ENCODE measurements at places on chromosomes 1 and 21.

DNA sequence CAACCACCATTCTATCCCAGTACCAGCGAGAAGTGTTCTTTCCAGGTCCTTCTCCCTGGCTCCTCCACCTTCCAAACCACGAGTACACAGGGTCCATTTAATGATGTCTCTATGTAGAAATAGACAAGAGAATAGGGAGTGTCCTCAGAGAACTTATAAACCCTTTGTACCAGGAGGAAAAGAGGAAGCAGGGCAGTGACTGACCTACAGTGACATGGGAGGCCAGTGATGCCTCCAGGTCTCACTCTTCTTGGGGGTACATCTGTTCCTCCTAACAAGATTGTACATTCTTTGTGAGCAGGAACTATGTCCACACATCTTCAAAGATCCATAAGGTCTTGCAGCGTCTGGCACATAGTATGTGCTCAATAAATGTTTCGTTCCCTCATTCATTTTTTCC is 18.7 kb upstream of the FMOD start:
- no peak for DNase-seq

GRCh38 chr21:43819511-43820405 is 30.4 kb downstream of the RRP1 start:
- DNase-seq: no peak

DNA sequence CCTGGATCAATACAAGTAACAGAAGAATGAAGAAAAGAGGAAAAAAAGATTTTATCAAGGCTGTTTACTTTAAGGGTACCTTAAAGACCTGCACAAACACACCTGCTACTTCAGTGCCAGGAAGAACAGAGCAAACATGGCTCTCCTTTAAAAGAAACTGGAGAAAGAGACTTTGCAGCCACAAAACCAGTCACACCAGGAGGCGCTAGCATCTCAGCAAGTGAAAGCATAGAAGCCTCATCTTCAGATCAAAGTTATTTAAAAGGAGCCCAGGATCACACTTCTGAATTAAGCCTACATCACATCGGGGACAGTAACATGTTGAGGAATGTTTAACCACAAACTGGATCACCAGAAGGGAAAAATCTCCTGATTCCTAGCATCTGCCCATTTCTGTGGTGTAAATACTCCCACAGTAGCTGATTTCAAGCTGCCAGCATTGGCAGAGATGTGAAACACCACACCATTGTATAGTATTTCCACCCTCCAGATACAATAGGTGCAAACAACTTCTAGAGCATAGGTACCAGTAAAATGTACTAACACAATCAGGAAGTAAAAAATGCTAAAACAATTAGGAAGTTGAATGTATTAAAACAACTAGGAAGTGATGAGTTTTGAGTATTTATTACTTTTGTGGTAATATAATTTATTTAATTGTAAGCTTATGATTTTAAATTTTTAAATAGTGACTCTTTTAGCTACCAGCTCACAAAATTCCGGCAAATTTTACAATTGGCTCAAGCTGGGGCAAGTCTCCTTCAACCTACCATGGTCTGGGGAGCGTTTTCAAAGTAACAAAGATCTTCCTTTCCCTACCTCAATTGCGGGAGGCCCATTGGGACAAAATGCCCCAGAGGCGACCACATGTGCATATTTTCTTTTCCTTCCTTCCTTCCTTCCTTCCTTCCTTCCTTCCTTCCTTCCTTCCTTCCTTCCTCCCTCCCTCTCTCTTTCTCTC is 105.3 kb upstream of the CLDN14 start:
- DNase-seq: no peak

- DNase-seq: no peak
Measured at GRCh38 chr1:158227904-158228623, 26.2 kb upstream of the CD1A start.

- no peak for DNase-seq
Measured at GRCh38 chr1:88799491-88799890, 91.9 kb downstream of the GTF2B start.

DNA sequence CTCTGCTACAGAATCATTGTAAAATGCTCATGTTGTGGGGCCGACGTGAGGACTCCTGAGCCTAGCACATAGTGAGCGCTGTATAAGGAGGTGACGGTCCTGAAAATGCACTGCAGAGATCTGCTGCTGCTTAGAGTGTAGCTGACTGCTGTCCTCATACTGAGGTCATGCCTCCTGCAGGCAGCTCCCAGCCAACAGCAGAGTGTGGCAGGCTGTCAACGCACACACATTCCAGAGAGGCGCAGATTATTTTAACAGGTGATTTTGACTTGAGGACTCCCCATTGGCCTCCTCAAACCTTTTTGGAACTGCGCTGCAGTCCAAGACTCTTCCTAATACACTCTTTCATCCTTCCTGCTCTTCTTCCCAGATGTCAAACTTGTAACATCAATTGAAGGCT is 119.8 kb upstream of the KCNJ6 start:
- DNase-seq: no peak

DNA sequence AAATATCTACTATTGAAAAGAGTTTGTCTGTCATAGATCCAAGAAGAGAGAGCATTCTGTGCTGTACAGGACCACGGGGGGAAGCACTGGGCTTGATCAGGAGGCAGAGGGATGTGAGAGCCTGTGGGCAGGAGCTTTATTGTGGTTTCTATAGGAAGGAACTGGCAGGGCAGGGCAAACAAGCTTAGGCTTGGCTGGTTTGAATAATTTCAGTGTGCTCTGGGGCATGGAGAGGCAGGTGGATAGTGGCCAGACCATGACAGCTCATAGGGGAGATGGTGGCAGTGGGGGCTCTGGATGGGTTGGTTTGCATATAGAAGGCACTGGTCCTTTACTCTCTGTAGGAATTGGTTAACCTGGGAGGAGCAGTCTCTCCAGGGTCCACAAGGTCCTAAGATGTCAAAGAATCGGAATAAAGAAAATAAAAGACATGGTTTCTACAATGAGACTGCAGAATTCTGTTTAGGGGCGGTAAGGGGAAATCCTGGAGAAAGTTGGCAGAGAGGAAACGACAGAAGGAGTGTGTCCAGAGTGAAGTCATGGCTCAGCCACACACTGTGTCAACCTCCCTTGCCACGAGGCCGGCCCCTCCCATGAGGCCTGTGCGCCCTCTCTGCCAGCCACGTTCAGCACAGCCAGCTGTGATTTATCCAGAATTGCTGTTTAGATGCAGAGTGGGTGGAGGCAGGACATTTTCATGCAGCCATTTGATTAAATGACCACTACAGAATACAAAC is 81.7 kb upstream of the PGBD5 start:
- no peak for DNase-seq

GRCh38 chr1:159921251-159921650 is 4.1 kb downstream of the TAGLN2 start:
- no peak for DNase-seq

- no peak for DNase-seq
Measured at GRCh38 chr1:79982211-79982610, 975.7 kb upstream of the ADGRL4 start.

DNA sequence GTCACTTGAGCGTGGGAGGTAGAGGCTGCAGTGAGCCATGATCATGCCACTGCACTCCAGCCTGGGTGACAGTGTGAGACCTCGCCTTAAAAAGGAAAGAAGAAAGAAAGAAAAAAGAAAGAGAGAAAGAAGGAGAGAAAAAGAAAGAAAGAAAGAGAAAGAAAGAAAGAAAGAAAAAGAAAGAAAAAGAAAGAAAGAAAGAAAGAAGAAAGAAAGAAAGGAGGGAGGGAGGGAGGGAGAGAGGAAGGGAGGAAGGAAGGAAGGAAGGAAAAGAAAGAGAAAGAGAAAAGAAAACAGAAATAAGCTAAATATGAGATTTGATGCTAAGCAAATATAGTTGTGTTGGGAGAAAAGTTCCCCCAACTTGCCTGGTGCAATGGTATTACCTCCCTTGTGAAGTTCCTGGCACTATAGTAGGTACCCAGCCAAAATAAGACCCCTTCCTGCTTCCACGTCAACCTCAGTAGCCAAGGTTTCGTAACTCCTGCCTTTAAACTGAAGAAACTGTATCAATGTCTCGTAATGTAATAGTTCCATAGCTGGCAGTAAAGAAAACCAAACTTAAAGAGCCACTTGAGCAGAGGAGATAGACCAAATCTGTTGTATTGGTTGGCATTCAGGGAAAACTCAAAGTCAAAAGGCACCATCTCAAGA is 88.1 kb upstream of the HNRNPU start:
- no peak for DNase-seq

DNA sequence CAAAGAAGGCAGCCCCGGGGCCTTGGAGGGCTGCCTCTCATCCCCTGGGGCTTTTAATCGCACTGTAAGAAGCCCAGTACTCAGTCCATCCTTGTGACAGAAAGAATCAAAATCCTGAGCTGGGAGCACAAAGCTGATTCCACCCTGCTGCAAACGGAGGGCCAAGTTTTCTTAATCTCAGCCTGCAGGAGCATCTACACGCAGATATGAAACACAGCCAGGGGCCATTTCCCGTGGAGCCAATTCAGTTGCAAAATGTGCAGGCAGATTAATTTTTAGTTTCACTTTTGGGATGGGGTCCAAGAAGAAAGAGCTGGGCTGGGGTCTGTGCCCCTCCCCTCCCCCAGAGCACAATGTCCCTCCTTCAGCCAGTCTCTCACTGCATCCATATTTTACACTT is 4.4 kb downstream of the LYPD8 start:
- no peak for DNase-seq

- DNase-seq: no peak
Measured at GRCh38 chr1:236099355-236099974, 34.6 kb upstream of the NID1 start.

DNA sequence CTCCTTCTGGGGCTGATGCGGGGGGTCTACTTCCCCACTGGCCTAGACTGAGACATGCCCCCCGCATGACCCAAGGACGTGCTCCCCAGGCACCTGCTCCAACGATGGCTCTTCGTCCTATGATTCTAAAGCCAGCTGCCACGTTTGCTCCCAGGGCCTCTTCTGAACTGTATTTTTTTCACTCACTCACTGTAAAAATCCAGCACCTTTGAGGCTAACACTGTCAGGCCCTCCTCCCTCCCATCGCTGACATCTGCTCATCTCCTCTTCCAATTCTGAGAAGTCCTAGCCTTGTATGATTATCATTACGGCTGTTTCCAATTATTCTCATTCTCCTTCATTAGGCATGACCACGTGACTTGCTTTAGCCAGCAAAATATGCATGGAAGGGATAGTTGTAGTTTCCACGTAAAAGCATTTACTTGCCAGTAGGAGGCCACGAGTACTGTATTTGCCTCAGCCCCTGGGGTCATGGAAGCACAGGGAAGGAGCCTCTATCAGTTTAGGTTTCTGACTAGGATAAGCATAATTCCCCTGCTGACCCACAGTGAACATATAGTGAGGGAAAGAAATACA is 19.1 kb upstream of the EDN2 start:
- no peak for DNase-seq

GRCh38 chr1:116448785-116449385 is 75.8 kb downstream of the ATP1A1 start:
- no peak for DNase-seq

GRCh38 chr1:38006008-38006828 is 904 bp upstream of the FHL3 start:
- DNase-seq: no peak

GRCh38 chr1:10237157-10237539 is 26.8 kb downstream of the KIF1B start:
- no peak for DNase-seq

DNA sequence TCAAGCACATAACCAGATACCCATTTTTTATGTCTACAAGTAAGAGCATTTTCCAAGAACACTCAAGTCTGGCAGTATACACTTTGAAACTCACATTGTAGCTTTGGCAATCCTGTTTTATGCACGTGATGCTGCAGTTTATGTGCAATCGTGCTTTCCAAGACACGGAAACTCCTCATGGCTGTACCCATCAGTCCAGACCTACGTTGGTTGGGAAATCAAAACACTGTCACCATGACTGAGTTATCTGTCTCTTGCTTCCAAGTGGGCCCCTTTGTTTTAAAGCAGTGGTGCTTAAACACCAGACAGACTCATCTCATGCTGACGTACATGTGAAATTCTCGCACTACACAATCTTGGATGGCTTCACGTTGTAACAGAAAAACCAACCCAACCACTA is 192.8 kb downstream of the LTN1 start:
- no peak for DNase-seq

DNA sequence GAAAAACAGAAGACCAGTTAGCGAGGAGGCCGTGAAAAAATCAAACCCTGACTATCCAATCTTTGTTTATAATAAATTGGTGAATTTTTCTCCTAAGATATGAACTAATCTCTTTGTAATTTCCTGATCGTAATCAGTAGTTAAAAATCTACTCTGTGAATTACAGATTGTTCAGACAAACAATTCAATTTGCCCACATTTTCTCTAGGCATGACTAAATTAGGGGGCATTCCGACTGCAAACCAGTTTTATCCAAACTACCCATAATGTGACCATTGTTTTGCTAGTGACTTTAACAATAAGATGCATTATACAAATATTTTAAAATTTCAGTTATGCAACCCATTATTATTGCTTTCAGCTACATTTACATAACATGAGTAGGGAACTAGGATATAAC is 546.9 kb upstream of the ADAMTS5 start:
- DNase-seq: no peak

DNA sequence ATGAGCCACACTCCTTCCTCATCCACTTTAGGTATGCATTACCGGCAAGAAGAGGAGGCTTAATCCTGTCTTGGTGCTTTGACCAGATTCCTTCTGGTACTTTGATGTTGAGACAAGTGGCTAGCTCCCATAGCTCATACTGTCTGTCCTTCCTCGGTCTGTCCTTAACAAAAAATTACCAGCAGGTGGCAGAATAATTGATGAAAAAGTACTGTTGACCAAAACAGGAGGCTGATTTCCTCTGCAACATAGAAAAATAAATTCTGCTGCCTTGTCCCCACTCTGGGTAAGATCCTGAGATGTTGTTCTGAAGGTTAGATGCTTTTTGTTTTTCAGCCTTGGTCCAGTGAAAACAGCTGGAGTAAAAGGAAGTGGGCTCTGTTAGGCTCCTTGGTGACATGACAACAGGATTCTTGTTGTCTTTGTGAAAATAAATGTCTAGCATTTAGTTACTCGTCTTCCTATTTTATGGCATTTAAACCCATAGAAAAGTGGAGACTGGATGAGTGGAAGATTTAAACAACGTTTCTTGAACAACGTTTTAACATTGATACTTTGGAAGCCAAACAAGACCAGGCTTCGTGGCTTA is 11.2 kb upstream of the HJV start:
- DNase-seq: no peak

- DNase-seq: no peak
Measured at GRCh38 chr21:33861125-33861524, 54.5 kb downstream of the ATP5PO start.

- DNase-seq: no peak
Measured at GRCh38 chr1:208280681-208281450, 36.7 kb upstream of the PLXNA2 start.

DNA sequence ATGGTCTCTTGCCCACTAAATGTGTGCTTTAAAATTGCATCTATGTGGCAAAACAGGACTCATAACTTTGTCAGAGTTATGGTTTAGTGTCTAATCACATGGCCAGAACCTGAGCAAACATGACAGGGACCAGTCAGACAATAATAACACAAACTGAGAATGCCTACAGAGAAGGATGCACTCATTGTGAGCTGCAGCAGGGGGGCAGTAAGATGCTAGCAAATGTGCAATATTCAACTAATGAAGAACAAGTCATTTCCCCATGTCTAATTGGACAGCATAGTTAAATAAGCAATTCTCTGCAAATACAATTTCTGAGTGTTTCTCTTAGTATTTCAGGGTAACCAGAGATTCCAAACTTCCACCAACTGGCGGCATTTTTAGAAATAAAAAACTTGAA is 30.8 kb downstream of the SPAG17 start:
- DNase-seq: no peak

All from cortex of kidney (tissue), 1 donor.